Activated CD8-positive, alpha-beta T cell treated with anti-CD3 and anti-CD28 coated beads, Interleukin-2, amount 10 ng/mL, durations not matched to agents 7 days and 5 days (primary cell): ENCODE measurements at places on chromosomes 13 and 19. TPM values are rescaled to one million over a fixed set of nuclear protein-coding genes. Genes with fewer than 3 reads are reported as not detected.

Gene DPF1
- total RNA-seq = 0.29 TPM

Gene PLPPR3
- total RNA-seq = not detected

Gene FAM216B
- not detected for total RNA-seq

GRCh38 chr13:76164290-76164689 lies 528.2 kb downstream of the LMO7 start:
- DNase-seq = no peak

DNA sequence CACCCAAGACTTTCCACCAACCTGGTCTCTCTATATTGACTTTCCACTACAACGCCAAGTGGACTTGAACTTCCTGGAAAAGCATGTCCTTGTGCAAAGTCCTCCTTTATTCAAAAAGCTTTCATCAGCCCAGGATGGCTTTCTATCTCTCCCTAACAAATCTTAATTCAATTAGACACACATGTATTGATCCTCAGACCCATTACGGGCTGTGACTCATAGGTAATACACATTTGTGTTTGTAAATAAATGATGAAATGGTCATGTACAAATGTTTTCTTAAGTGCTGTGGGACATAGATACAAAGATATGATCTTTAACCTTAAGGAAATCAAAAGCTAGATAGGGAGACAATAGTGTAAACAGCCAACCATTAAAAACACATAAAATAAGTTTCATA lies 1189.7 kb downstream of the EFNB2 start:
- DNase-seq = no peak

- no peak for DNase-seq
Measured at GRCh38 chr13:32545083-32545482, 6.5 kb upstream of the N4BP2L2 start.

GRCh38 chr19:53915000-53915399 lies 5.9 kb downstream of the CACNG7 start:
- DNase-seq = no peak
